ENCODE measurements at places on chromosomes 4 and X.

GRCh38 chr4:4670869-4671268 lies 129.0 kb upstream of the STX18 start:
- DNase-seq, result no peak

GRCh38 chrX:17104433-17104832 lies 158.0 kb downstream of the REPS2 start:
- DNase-seq, result no peak

DNA sequence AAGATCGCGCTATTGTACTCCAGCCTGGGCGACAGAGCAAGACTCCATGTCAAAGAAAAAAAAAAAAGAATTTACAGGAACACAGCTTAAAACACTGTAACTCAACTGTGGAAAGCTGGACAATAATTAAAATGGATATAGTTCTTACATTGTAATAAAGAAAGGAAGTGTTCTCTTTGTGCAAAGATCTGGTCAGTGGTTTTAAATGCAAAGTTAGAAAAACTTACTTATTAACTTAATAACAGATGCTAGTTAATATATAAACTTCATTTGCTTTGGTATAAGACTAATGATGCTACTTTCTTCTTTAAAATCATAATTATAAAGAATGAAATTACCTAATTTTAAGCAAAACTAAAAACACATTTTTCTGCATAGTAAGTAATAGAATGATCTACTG lies 2024.1 kb upstream of the TENM3 start:
- no peak for DNase-seq

DNA sequence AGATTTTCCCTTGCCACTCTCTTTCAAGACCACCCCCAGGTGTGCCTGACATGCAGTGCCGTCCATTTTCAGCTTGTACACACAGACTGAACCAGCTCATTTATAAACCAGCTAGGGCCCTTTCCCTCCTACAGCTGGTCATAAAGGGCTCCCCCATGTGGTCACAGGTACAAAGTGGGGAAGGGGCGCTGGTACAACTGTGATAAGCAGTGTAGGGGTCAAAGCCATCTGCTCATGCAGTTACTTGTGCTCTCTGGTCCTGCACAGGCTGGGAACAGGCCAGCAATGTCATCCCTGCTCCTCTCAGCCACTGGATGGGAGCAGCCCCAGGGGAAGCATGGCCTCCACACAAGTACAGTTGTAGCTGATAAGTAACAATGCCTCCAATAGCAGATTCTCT lies 20.6 kb downstream of the GABRQ start:
- no peak for DNase-seq

- DNase-seq, result no peak
Observed at GRCh38 chr4:174521800-174522182, 497 bp downstream of the HPGD start.

DNA sequence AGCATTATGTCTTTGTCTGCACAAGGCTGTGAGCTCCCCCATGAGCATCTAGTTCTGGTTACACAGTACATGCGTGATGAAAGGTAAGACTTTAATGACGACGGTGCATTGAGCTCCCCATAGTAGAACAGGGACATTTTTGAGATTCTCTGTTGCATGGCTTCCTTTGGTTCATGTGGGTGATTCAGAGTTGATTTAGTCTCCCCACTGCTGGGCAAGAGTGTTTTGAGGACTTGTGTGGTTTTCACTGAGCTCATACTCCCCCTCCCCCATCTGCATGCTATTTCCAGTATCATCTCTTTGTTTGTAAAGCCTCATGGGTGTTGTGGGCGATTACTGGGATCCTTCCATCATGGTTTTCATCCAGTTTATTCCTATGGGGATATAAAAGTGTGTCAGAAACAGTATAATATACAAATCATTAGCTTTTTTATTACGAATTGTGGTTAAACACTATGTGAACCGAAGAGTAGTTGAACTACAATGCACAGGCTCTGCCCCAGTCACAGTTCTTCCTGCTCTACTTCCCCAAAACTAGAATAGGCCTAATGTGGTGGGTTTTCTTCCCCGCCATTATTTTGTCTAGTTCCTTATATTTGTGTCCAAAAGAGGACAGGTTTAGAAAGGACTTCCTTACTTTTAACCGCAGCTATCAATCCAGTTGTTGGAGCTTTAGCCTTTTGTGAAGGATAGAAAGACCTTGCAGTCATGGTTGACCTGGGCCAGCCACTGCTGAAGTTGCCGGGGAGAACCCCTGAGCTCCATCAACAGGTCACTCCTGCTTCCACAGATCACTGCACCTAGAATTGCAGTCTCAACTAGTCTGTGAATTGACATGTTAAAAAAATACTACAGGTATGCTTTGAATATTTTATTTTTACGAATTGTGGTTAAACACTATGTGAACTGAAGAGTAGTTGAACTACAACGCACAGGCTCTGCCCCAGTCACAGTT lies 30.4 kb downstream of the KIT start:
- DNase-seq, result no peak

GRCh38 chr4:1403591-1404572 lies 2.4 kb downstream of the NKX1-1 start:
- peak; percentile 47 for DNase-seq

- DNase-seq, result no peak
Observed at GRCh38 chrX:936979-937769, 275.3 kb downstream of the CRLF2 start.

- no peak for DNase-seq
Observed at GRCh38 chr4:153466949-153467896, 1.1 kb downstream of the TMEM131L start.

DNA sequence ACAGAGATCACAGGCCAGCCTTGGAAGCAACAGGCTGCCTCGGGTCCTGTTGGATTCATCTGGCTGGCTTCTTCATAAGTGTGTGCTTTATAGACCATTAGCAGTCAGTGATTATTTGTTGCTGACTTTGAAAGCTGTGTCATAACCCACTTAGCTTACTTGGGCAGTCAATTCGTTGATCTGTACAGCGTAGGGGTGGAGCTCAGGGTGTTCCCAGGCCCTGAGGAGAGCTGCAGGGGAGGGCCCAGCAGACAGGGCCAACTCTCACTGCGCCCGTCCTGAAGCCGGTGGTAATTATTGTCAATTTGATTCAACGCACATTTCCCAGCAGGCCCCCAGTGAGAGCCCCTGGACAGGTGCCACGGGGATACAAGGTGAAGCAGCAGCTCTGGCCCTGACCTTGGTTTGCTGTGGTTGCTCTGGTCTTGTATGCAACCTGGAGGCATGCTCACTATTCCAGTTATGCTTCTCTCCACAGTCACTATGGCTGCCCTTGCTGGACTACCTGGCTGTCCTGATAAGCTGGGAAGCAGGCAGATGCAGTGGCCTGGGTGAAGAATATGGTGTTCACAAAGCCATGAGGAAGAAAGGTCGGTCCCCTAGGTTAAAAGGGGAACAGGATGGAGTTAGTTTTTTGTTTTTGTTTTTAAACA lies 40.1 kb upstream of the HMGB3 start:
- no peak for DNase-seq

- no peak for DNase-seq
Observed at GRCh38 chr4:124505211-124505610, 207.3 kb downstream of the ANKRD50 start.

DNA sequence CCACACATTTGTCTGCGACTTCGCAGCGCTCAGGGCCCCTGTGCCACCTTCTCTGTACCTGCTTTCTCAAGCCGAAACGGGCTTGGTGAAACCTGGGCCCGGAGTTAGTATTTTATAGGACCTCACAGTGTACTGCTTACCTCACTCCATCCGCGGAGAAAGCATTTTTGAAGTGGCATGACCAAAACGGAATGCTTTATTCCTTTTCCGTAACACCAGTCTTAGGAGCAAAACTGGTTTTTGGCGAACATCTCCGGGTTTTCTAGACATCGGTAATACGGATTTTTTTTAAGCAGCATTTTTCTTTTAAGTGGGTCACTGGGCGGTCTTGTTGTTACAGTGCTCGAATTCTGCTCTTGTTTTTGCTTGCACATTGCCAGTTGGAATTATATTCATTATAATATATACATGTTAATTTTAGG lies 3.6 kb downstream of the ZIC3 start:
- DNase-seq, result no peak

DNA sequence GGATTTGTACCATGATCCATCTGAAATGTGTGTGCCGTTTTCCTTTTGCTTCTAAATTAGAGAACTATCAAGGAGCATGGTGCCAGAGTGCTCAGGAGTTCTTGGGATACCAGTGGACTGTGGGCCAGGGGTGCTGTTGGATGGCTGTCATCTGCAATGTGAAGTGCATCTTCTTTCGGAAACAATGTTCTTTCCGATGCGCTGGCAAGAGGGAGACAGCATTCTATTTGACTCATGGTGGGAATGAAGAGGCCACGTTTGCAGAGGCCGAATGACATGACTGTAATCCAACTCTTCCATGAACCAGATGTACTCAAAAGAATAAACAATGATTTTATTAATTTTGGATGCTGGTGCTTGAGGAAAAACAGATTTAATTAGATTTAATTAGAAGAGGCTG lies 45.5 kb downstream of the SORCS2 start:
- no peak for DNase-seq

DNA sequence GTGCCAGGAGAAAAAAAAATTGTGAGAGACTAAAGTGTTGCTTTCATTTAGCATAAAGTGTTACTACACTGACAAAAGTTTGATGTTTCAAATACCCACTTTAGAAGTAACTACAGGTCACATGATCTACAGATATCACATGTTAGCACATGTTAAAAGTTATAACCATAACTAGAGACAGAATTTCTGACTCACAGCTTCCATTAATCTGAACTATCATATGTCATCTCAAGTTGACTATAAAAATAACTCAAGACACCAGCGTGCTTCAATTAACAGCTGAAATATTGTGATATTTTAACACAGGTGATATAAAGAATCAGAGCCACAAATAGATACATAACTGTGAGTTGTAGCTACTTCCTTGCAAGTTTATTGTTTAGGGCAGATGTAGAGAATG lies 591.5 kb upstream of the PITX2 start:
- no peak for DNase-seq

DNA sequence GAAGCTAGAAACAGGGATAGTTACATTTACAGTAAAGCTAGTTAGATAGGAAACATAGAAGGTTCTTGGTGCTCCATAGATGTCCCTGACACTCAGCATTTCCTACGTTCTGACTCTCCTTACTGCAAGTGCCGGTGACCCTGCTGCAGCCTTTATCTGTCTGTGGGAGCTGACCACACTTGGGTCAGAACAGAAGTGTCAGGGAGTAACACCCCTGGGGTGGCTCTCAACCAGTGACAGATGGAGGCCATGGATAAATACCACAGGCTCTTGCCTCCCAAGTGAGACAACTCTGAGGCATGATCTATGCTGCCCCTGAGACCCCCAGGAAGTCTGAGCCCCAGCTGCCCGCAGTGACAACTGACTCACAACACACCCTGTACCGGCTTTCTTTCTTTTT lies 69.8 kb downstream of the ANXA3 start:
- DNase-seq, result no peak

DNA sequence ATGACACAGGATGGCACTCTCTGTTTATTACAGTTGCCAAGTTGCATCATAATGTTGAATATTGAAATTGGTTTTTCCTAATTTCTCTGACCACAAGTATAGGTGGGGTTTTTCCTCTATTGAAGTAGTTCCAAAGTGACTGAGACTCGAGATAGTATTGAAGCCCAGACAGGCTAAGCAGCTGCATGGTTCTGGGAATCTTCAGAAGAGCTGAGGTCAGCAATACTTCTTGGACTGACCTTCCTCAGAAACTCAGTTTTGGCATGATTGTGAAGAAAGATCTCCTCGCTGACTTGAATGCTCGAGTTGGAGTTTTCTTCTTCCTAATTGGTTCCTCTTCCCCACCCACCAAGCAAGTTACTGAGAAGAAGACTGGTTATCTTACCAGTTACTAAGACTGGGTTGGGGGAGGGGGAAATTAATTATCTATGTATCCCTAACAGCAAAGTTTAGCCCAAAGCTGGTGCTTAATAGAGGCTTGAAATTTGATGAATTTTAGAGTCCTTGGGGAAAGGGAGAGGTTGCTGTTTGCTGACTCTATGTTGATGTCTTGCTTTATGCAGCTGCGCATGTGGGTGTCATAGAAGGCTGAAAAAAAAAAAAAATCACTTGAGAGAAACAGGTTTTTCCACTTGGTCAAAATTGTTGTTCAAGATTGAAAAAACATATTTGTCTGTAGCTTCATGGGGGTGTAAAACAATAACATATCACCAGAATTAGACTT lies 91.1 kb downstream of the P2RY10 start:
- DNase-seq, result no peak

DNA sequence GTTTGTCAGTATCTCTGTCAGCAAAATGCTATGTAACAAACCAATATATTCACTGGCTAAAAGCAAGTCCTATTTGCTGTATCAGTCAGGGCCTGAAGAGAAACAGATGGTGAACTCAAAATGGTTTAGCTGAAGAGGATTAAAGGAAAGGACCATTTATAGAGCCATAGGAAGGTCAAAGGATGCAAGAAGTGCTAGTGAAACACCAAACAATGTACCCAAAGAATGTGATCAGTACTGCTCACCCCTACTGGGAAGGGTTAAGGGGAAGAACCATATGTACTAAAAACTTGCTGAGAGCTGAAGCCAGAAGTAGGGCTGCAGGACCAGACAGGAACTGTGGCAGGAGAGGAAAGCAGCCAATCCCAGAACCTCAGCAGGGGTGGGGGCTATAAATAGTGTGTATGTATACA lies 479.3 kb downstream of the INPP4B start:
- DNase-seq, result no peak

GRCh38 chrX:21176921-21177571 lies 197.2 kb upstream of the CNKSR2 start:
- DNase-seq, result no peak

- no peak for DNase-seq
Observed at GRCh38 chrX:31371956-31372355, 300.1 kb upstream of the FTHL17 start.

GRCh38 chrX:10387011-10387410 lies 230.2 kb downstream of the CLCN4 start:
- no peak for DNase-seq
